ENCODE measurements at places on chromosomes 7 and 10.

- DNase-seq: no peak
Measured at GRCh38 chr7:150994838-150995510, 4.2 kb downstream of the NOS3 start.

DNA sequence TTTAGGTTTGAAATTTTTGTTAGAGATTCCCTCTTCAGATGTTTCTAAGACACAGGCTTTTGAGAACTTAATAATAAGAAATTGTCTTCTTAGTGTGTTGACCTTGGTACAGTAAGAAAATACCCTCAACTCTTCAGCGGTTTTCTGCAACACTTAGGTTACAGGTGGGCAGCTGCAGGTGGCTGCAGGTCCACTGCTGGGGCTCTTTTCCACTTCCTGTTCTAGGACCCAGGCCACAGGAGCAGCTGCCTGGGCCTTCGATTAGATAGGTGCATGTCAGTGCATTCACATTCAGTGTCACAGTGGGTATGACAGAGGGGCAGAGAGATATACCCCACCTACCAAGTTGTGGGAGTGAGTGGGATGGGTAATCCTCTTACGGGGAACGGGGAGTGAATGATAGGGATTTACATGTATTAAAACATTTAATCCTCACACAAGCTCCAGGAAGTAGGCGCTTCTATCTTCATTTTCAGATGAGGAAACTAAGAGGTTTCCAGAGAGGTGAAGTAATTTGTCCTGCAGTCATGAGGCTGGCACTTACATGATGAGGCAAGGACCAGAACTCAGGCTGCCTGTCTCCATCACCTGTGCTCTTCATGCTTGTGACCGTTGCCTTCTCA, 20.2 kb upstream of the SUV39H2 start:
- no peak for DNase-seq

DNA sequence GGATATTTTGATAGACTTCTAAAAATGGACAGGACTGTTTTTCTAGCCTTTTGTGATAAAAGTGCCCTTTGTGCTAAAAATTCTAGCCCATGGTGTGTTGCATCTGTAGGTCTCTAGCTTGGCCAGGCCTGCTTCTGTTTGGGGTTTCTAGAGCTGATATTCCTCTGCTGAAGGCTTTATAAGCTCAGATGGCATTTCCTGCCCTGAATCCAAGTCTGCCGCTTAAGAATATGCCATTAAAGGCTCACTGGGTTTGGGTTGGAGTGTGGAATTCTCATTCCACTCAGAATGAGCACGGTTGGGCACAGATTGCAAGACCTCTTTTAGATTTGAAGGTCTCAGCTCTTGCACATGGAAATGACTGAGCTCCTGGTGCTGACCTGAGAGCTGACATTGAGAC, 49.4 kb upstream of the IGFBP3 start:
- DNase-seq: no peak

DNA sequence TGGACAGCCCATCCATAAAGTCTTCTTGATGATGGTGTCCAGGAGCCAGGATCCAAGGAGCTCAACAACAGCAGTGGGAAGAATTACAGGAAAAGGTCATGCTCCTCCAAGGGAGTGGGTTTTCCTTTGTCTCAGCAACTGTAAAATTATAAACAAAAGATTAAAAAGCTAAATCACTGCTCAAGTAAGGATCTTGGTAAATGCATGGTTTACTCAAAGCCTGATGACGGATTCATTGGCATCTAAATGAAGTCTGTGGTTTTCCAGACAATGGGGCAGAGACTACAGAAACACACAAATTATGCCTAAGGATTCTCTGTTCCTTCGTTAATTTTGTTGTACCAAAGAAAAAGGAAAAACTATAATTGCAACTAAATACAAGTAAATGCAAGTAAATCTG, 36.4 kb upstream of the DLX6 start:
- no peak for DNase-seq

DNA sequence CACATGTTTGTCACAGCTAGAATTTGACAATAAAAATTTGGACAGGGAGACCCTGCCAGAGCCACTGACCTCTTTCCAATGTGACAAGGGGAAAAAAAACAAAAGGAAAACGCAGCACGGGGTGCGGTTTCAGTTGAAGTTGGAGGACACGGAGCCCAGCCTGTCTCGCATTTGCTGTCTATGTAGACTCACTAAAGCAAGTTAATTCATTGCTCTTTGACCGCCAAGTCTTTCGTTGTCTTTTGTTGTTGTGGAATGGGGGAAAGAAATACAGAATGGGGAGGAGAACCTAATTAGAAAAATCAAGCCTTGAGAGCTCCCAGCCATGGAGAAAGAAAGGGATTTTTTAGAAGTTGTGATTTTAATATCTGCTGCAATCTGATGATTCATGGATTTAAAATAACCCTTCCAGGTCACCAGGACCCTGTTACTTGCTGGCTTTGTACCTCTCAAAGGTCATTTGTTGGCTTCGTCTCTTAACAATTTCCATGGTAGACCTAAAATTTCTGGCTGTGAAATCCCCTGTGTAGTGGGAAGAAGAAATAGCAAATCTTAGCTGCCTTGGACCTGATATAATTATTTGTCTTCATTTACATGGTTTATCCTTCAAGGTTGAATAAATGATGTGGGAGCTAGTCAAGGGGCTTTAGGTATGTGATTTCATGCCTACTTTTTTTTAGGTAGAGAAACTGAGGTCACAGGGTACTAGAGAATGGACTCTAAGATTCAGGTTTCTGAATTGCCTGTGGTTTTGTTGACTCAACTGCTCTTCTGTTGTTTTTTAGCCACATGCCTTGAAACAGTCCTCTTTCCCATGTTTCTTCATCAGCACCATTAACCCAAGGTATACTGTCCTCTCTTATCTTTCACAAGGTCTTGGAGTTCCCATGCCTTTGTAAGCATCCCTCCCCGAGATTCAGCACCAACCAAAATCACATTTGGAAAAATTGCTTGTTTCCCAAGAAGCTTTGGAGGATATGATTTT, 78.7 kb downstream of the TCF7L2 start:
- DNase-seq: no peak

DNA sequence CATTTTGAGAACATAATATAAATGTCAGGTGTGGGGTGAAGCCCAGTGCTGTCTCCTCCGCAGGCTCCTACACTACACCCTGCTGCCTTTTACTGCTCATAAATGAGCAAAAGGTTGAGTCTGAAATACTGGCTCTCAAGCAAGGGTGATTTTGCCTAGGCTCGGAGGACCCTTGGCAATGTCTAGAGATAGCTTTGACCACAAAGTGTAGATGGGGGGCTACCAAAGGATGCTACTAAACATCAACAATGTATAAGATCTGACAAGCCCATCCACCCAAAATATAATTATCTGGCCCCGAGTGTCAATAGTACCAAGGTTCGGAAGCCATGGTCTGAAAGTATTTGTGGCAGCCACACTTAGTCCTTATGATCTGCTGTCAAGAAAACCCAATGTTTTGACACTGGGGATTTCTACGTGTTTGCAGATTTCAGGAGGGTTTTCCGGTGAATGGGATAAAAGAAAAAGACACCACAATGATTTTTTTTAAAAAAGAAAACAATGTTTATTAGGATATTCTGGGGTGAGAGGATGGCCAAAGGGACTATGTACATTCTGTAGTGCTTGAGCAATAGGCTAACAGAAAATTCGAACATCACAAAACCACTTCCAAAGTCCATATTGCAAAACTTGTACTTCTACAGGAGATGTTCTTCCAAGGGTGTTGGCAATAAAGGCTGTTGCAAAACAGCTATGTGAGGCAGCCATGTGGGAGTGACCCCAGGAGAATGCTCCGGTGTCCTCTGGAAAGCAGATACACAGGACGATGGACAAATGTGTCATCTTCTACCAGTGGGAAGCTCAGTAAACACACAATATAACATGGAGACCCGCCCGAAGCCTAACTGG, 216.3 kb downstream of the GFRA1 start:
- DNase-seq: no peak

- no peak for DNase-seq
Measured at GRCh38 chr7:151924508-151924907, 31.7 kb upstream of the GALNTL5 start.

DNA sequence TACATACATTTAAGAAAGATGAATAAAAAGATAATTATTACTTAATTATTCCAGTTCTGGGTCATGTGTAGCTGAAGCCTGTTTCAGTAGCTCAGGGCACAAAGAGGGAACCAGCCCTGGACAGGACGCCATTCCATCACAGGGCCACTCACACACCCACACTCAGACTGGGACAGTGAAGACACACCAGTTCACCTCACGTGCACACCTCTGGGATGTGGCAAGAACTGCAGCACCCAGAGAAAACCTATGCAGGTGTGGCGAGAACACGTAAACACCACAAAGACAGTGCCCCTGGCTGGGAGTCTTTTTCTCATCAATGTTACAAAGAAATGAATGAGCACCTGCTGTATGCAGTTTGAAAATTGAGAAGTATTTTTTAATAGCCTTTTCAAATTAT, 1.6 kb upstream of the IDI1 start:
- DNase-seq: no peak

DNA sequence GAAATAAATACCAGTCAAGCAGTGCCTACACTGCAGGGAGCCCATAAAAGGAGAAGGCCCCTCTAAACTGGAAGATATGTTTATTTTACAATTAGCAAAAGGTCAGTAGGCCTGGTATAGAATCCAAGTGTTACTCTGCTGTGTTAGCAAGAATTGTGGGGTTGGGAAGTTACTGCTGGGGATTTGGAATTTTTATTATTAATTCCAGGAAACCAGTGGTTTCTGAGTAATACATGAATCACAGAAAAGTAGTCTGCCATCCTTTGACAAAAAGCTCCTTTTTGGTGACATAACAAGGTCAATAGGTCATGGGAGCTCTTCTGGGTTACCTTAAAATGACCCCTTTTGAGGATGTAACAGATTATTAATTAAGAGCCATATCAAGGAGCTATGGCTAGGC, 67.4 kb downstream of the ZNF92 start:
- no peak for DNase-seq

GRCh38 chr7:157986051-157986450, 601.6 kb downstream of the PTPRN2 start:
- DNase-seq: no peak

DNA sequence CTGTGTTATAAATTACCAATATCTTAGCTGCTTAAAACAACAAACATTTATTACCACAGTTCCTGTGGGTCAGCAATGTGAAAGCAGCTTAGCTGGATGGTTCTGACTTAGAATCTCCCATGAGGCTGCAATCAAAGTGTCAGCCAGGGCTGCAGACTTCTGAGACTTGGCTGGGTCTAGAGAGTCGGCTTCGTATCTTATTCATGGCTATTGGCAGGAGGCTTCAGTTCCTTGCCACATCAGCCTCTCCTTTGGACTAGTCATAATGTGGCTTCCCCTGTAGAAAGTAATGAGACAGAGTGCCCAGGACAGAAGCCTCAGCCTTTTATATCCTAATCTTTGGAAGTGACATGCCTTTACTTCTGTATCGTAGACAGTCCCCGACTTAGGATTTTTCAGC, 27.3 kb downstream of the RALA start:
- no peak for DNase-seq

DNA sequence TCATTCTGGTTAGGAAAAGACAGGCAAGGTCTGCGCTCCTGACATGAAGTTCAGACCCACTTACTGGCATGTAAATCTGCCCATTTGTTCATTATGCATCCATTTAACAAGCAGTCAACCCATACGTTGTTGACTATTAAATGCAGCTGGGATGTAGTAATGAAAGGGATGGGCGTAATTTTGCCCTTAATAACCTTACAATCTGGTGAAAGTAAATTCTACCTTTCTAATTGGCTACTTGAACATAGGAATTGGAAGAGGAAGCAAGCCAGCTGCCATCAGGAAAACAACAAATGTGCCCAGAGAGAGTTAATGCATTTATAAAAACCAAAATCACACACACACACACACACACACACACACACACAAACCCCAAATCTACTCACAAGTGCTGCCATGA, 170.2 kb upstream of the PITRM1 start:
- DNase-seq: no peak

DNA sequence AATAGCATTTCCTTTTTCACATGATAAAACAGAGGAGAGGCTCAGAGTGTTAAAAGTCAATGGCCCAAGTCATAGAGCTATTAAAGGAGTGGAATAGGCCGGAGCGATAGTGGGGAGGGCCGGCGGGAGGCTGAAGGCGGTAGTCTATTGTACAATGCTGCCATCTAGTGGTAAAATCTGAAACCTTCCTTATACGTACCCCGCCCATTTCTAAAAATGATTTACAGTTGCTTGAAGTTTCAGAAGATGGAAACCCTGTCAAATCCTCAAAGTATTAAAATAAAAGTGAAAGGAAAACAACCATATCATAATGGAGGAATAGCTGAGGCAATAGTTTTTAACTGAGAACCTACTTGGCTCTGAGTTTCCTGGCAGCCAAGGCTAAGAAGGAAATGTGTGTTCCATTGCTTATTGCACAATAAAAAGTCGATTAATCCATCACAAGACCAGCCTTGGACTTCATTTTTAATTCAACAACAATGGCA, 209.1 kb downstream of the CCSER2 start:
- DNase-seq: no peak

DNA sequence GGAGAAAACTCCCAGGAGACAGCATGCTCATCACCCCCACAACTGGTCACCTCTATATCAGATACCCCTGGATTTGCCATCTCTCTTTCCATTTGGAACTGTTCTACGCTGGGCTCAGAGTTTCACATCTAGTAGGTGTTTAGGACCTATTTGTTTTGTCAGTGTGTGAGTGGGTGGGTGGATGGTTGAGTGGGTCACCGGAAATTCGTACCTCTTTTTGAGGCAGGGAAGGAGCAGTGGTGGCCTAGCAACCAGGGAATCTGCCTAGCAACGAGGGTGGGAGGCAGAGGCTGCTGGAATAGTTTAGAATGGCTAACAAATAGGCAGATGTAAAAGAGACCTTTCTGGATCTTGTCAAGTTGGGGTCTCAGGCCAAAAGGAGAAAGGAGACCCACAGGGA, 23.2 kb upstream of the SLF2 start:
- no peak for DNase-seq

DNA sequence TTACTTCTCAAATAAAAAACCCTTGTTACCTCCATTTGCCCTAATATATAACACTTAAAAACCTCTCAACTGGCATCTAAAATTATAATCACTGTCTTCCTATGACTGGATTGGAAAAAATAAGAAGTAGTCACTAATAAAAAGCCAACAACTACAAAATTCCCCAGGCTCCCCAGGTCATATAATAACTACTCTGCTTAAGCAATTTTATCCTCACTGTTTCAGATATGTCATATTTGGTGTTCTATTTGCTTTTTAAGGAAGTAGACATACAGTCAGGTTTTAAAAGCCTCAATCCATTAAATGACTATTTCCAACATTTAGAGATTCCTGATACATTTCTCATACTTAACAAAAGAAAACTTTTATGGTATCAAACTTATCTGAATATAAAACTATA, 2.4 kb downstream of the H2AZ2 start:
- DNase-seq: no peak

DNA sequence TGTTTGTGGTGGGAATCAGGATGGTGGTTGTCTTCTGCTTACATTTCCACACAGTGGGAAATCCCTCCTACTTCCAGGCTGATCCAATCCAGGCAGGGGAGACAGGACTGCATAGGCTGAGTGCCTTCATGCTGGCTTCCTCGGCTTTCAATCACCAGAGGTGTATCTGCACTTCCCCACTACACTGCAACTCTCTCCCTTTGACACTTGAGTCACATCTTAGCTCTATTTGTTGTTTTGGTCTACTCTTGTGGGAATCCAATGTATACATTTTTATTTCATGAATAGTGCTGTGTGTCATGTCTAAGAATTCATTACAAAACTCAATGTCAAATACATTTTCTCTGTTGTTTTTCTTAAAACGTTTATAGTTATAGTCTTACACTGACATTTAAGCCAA, 735.6 kb downstream of the XPNPEP1 start:
- no peak for DNase-seq

Measured in stimulated activated CD4-positive, alpha-beta T cell treated with anti-CD3 and anti-CD28 coated beads, TNF-alpha, amount 100 ng/mL, for 4 hours (primary cell).